ENCODE measurements at places on chromosomes 1 and 21.

GRCh38 chr21:39927304-39927886, 60.2 kb downstream of the PCP4 start:
- no peak overlapping the region for H3K4me3 ChIP-seq
- no peak overlapping the region for H3K27ac ChIP-seq
- H3K36me3 ChIP-seq, result no peaks in the 10 kb centered on the region
- H3K4me1 ChIP-seq, result no peaks in the 10 kb centered on the region

GRCh38 chr1:2180297-2181245, 14.0 kb downstream of the FAAP20 start:
- no peaks in the 10 kb centered on the region for H3K27me3 ChIP-seq
- no peak overlapping the region for H3K27ac ChIP-seq
- DNase-seq, result no peak
- peaks cover 32% of the 10 kb centered on the region for H3K36me3 ChIP-seq

DNA sequence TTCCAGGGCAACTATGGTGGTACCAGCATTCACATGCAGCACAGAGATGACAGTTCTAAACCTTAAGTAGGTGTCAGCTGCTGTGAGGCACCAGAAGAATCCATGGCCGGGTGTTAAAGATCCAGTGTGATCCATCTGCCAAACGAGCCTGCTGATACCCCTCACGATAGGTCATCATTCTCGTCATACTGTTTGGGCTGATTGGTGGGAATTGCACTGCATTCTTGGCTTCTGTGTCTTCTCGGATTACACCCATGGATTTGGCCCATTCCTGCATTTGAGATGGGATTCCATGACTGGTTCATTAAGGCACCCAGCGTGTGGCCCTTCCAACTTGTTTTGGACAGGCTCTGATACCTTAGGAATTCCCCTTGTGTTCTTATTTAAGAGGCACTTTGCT, 55.2 kb downstream of the ST6GALNAC3 start:
- no peak overlapping the region for H3K4me3 ChIP-seq
- H3K4me1 ChIP-seq, result peaks cover 19% of the 10 kb centered on the region
- no peak overlapping the region for H3K27ac ChIP-seq
- H3K27me3 ChIP-seq, result no peaks in the 10 kb centered on the region
- H3K36me3 ChIP-seq, result peaks cover 55% of the 10 kb centered on the region
- no peak for DNase-seq

DNA sequence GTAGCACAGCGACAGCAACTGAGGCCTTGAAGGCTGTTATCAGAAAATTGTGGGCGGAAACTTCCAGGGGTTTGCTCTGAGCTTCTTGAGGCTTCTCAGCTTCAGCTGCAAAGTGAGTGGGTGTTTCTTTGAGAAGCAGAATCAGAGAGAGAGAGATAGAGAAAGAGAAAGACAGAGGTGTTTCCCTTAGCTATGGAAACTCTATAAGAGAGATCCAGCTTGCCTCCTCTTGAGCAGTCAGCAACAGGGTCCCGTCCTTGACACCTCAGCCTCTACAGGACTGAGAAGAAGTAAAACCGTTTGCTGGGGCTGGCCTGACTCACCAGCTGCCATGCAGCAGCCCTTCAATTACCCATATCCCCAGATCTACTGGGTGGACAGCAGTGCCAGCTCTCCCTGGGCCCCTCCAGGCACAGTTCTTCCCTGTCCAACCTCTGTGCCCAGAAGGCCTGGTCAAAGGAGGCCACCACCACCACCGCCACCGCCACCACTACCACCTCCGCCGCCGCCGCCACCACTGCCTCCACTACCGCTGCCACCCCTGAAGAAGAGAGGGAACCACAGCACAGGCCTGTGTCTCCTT, at the start of gene FASLG:
FASLG (plus strand) TSS at position 233 of the 583 bp plus-strand sequence; CDS start at position 332, 99 bp downstream.
- H3K4me3 ChIP-seq, result no peak within 1 kb of the TSS
- H3K36me3 ChIP-seq, result peaks cover 4% of the 10 kb centered on the region
- peaks cover 2% of the 10 kb centered on the region for H3K27me3 ChIP-seq

DNA sequence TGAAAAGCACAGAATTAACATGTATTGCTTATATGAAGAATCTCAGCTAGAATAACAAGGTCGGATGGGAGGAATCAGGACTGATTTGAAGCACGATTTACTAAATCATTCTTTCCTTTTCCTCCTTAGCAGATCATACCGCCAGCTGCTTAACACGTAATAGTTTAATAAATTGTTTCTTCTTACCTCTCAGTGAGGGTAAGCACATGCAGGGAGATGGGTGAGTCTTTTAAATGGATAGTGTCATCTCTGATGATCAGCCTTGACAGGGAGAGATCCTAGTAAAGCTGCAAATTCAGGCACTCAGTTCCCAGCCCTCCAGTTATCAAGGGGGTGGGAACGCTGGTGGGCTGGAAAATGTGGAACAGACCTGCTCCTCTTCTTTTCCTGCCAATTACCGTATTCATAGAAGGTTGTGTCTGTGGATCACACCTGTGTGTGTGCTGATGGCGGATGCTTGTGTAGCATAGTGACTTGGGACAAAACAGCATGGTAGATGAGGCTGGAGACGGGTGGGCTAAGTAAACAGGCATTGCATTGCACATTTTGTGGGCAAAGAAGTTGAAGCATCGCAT, 30.7 kb downstream of the NTPCR start:
- no peak for DNase-seq
- H3K4me1 ChIP-seq, result peaks cover 71% of the 10 kb centered on the region
- no peak overlapping the region for H3K4me3 ChIP-seq
- no peaks in the 10 kb centered on the region for H3K27me3 ChIP-seq
- H3K36me3 ChIP-seq, result peaks cover 37% of the 10 kb centered on the region
- no peak overlapping the region for H3K27ac ChIP-seq

- H3K27ac ChIP-seq, result no peak overlapping the region
- H3K27me3 ChIP-seq, result peaks cover 26% of the 10 kb centered on the region
- peaks cover 93% of the 10 kb centered on the region for H3K4me1 ChIP-seq
These were observed 25.4 kb downstream of the DMAP1 start for GRCh38 chr1:44238660-44239059.

DNA sequence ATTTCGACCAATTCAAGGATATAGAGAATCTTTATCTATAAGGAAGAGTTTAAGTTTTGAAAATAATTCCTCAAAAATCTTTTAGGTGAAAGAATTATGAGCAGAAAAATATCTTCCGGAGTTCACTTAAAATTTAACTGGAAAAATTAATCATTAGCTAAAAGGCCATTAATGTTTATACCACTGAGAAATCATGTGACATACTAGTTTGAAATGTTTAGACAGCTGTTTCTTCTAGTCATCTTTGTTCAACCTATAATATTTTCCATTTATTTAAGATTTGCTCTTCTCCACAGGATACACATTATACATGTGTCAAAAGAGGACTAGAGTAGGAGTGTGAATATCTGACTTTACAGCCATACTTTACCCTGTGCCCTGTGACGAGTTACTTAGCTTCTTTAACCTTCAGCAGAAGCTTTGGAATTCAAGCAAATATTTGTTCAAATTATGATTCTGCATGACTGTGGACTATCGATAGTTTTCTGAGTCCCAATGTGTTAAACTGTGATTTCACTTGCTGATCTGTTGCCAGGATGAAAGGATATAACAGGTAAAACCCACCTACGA, 374.8 kb downstream of the BRINP3 start:
- no peak overlapping the region for H3K27ac ChIP-seq
- H3K4me1 ChIP-seq, result no peaks in the 10 kb centered on the region
- DNase-seq, result no peak
- no peaks in the 10 kb centered on the region for H3K36me3 ChIP-seq

GRCh38 chr1:211258310-211258755, 833 bp upstream of the RCOR3 start:
- H3K27ac ChIP-seq, result peak overlapping the region; percentile 98
- peak overlapping the region; percentile 92 for H3K4me3 ChIP-seq
- H3K36me3 ChIP-seq, result peaks cover 16% of the 10 kb centered on the region

- no peak overlapping the region for H3K4me3 ChIP-seq
- H3K4me1 ChIP-seq, result peaks cover 10% of the 10 kb centered on the region
- H3K36me3 ChIP-seq, result no peaks in the 10 kb centered on the region
- no peak overlapping the region for H3K27ac ChIP-seq
- peaks cover 21% of the 10 kb centered on the region for H3K27me3 ChIP-seq
These were observed 14.0 kb upstream of the BMP8B start for GRCh38 chr1:39802496-39803260.

DNA sequence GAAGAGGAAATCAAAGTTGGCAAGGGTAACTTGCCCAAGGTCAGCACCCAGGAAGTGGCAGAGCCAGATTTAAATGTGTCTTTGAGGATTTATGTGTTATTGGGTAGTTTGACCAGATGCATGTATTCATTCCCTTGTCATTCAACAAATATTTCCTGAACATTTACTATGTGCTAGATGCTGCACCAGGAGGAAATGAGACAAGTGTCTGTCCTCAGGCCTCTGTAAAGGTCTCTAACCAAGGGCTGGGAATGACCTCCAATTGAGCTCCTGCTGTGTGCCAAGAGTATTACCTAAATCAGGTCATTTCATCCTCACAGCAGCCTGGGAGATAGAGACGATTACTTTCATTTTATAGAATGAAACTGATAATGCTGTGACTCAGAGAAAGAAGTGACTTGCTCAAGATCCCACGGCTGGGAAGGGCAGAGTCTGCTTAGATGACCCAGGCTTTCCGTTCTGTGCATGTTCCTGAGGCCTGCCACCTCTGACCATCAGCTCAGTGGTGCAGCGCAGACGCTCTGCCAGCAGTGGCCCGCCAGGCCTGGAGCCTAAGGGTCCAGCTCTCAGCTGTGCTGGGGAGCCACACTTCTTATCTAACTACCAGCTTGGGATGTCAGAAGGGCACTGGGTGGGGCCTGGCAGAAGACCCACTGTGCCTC, 3.5 kb upstream of the TTC22 start:
- no peaks in the 10 kb centered on the region for H3K36me3 ChIP-seq
- DNase-seq, result no peak
- no peak overlapping the region for H3K27ac ChIP-seq
- peaks cover 37% of the 10 kb centered on the region for H3K27me3 ChIP-seq

DNA sequence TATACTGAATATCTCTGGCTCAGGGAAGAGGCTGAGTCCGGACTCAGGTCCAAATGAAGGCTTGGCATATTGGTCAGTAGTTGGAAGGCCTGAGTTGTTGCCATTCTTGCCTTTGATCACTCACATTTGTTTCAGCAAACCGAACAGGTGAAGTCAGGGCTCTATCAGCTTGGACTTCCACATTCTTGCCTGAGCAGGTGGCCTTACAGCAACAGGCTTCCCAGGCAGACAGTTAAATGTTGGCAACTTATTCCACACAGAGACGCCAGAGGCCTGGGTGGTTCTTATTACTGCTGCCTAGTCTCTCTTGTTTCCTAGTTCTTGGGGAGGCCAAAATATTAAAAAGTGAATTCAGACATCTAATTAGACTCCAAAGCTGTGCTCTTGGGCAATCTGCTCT, 36.6 kb downstream of the XCL2 start:
- H3K4me1 ChIP-seq, result no peaks in the 10 kb centered on the region
- H3K36me3 ChIP-seq, result no peaks in the 10 kb centered on the region
- no peak overlapping the region for H3K27ac ChIP-seq
- no peak for DNase-seq
- H3K27me3 ChIP-seq, result peaks cover 7% of the 10 kb centered on the region

GRCh38 chr1:67740543-67740942, 55.5 kb downstream of the GADD45A start:
- H3K36me3 ChIP-seq, result no peaks in the 10 kb centered on the region
- H3K4me1 ChIP-seq, result peaks cover 28% of the 10 kb centered on the region
- H3K27ac ChIP-seq, result no peak overlapping the region
- no peaks in the 10 kb centered on the region for H3K27me3 ChIP-seq

GRCh38 chr1:156959414-156959813, 39.0 kb downstream of the LRRC71 start:
- H3K27ac ChIP-seq, result peak overlapping the region; percentile 54
- peaks cover 9% of the 10 kb centered on the region for H3K27me3 ChIP-seq
- no peak for DNase-seq
- H3K4me1 ChIP-seq, result peaks cover 45% of the 10 kb centered on the region
- peaks cover 92% of the 10 kb centered on the region for H3K36me3 ChIP-seq

DNA sequence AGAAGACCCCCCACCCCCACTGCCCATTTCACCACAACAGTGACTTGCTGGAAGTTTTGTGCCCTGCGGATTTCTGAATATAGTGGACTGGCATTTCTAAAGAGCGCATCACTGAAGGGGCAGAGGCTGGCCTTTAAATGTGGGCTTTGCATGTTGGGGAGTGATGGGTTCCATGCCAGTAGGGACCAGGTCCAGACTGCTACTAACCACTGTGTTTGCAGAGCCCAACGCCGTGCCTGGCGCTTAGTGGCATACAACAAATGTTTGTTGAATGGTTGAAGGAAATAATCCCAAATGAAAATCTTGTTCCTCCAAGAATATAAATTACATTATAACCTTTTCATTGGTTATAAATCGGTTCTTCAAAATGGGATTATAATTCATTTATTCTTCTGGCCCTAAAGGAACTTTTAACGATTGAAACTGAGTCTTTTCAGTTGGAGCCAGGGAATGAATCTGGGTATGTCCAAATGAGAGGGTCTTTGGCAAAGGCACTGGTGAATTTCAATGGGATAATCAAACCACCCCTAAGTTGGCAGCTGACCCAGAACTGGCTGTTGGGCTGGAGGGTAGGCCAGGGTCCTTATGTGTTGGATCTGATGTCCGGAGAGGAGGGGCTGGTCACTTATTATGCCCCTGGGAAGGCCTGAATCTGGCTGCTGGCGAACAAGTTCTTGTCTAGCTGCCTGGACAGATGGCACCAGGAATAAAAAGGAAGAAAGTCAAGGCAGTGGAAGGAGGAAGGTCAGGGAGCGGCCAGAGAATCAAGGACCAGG, 13.8 kb upstream of the SDHB start:
- H3K27me3 ChIP-seq, result peaks cover 14% of the 10 kb centered on the region
- DNase-seq, result no peak
- H3K27ac ChIP-seq, result no peak overlapping the region
- no peak overlapping the region for H3K4me3 ChIP-seq
- H3K4me1 ChIP-seq, result peaks cover 5% of the 10 kb centered on the region

GRCh38 chr1:159439422-159439821, at the start of gene OR10J1:
Gene OR10J1, plus strand, starts transcription at chr1:159439722. Its CDS starts 70 bp downstream, at chr1:159439792.
- peaks cover 11% of the 10 kb centered on the region for H3K27me3 ChIP-seq
- H3K27ac ChIP-seq, result no peak within 1 kb of the TSS
- DNase-seq, result no peak
- H3K4me1 ChIP-seq, result no peaks in the 10 kb centered on the region
- no peaks in the 10 kb centered on the region for H3K36me3 ChIP-seq

DNA sequence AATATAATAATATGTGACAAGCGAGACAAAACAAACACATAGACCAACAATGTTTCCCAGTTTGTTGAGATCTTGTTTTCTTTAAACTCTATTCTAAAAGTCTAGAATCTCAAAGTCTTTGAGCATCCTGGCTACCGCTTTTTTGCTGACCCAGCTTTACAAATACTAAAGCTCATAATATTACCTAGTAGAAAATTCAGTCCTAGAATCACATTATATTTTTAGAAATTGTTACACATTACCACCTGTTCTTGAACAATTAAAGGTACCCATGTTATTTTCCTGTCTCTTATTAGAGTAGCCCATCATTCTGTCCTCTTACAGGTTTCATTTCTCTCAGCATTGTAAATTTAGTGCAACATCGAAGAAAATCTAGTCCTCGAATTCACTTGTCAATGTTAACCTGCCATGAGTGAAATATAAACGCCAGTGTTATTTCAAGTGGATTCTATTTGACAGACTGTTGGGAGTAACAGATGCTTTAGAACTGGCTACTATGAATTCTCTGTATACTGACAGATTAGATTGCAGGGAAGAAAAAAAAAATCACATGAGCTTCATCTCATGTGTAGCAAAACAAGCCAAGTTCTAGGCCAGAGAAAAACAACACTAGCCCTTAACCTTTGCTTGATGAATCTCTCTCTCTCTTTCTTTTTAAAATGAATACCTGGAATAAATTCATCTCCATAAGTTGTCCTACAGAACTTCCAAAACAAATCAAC, 851.2 kb upstream of the ADAMTS5 start:
- H3K27me3 ChIP-seq, result no peaks in the 10 kb centered on the region
- no peak overlapping the region for H3K27ac ChIP-seq
- peaks cover 18% of the 10 kb centered on the region for H3K4me1 ChIP-seq
- no peak overlapping the region for H3K4me3 ChIP-seq
- no peak for DNase-seq

Data from nephron progenitor cell (in vitro differentiated cells).